ENCODE measurements at places on chromosomes 1 and 21.

DNA sequence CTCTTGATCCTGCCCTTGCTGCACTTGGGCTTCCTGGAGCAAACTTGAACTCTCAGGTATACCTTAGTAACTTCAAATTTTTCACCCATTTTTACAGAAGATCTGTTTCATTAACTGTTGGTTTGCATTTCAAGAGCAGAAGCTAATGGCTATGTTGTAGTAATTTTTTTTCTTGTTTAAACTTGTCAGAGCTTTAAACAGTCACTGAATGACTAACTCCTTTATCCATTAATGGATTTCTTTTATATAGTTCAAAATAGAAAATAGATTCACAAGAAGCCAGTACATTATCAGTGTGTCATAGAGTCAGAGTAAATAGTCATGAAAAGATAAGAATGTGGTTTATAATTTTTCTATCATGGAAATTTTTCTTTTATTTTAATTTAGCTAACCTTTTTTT is 13.6 kb downstream of the SRSF11 start:
- no peak for DNase-seq

DNA sequence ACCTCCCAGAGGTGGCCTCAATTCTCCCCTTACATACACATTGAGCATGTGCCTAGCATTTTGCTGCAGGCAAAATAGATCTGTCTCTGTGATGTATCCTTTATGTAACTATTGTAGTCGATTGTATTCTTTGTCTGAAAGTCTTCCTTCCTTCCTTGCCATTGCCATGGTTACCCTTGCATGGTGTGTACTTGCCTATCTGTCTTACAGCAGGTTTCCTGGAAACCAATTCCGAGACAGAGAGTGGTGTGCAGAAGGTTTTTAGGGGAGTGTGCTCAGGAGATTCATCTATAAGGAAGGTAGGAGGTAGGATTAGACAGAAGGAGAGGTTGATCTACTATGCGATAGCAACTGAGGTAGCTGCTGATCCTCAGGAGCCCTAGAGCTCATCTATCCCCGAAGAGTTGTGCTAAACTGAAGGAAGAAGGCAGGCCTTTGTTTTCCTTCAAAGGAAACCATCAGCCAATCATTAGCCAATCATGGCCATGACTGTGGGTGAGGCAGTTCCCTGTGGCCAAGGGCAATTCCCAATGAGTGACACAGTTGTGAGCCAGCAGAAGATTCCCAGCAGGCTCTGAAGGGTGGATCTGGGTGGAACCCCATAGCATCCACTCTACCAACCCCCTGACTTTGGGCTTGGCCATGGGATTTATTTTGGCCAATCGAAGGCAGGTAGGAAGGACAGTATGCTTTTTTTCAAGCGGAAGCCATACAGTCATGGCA is 15.0 kb downstream of the CITED4 start:
- no peak for DNase-seq

DNA sequence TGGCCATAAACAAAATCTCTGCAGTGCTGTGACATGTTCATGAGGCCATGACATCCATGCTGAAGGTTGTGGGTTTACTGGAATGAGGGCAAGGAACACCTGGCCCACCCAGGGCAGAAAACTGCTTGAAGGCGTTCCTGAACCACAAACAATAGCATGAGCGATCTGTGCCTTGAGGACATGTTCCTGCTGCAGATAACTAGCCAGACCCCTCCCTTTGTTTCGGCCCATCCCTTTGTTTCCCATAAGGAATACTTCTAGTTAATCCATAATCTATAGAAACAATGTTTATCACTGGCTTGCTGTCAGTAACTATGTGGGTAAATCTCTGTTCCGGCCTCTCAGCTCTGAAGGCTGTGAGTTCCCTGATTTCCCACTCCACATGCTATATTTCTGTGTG is 28.9 kb upstream of the ABCD3 start:
- DNase-seq = no peak

DNA sequence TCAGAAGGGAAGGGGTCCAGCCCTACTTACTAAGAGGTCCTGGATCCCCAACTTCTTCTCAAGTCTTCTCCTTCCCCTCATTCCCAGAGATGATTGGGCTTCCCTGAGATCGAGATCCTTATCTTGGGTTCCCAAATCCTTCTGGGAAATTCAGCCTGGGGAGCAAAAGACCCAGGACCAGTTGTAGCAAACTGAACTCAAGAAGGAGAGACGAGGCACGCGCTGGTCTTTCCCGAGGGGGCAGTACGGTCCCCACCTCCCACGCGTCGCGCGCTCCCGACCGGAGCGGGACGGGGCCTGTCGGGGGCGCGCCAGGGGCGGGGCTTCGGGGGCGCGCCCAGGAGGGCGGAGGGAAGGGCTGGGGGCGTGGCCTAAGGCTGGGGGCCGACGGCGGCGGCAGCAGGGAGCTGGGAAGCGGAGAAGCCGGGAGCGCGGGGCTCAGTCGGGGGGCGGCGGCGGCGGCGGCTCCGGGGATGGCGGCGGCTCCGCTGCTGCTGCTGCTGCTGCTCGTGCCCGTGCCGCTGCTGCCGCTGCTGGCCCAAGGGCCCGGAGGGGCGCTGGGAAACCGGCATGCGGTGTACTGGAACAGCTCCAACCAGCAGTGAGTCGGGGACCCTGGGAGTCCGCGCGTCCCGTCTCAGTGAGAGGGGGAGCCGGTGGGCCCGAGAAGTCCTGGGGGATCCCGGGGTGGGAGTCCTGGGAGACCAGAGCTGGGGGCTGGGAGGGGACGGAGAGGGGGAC is at the start of gene EFNA3:
Gene EFNA3, plus strand, starts transcription at position 369 of the 741 bp plus-strand sequence. Its CDS starts 105 bp downstream, at position 474.
- peak; percentile 49 for DNase-seq

GRCh38 chr1:32052887-32053286 is 19.9 kb upstream of the TMEM39B start:
- DNase-seq = no peak

GRCh38 chr1:177239792-177240191 is 69.0 kb downstream of the BRINP2 start:
- DNase-seq = no peak

- DNase-seq = no peak
These were observed 90.1 kb upstream of the IRF2BP2 start for GRCh38 chr1:234699795-234700665.

- no peak for DNase-seq
These were observed 65.8 kb downstream of the MEGF6 start for GRCh38 chr1:3545363-3546047.

GRCh38 chr1:113946112-113946511 is 17.0 kb downstream of the HIPK1 start:
- no peak for DNase-seq

DNA sequence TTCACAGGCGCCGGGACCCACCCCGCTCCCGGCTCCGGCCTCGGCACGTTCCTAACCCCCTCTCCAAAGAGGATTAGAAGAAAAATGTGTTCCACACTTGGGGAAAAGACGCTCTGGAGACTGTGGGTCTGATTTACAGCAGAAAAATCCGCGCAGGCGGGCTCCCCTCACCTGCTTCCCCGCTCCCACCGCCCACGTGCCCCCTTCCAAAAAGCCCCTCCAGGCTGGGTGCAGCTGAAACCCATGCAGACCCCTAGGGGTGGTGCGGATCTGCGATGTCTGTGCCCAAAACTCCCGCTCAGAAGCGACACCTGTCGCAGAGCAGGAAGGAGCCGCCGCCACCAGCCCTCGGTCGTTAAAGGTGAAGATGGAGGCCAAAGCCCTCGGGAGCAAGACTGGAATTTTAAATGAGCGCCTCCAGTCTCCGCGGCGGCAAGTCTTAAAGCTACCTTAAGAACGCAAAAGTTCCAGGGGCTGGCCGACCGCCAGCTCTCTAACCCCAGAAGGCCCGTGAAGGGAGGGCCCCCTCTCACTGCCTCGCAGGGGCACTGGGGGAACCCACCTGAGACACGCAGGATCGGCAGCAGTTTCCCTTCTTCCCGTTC is 688 bp upstream of the CHD5 start:
- no peak for DNase-seq

DNA sequence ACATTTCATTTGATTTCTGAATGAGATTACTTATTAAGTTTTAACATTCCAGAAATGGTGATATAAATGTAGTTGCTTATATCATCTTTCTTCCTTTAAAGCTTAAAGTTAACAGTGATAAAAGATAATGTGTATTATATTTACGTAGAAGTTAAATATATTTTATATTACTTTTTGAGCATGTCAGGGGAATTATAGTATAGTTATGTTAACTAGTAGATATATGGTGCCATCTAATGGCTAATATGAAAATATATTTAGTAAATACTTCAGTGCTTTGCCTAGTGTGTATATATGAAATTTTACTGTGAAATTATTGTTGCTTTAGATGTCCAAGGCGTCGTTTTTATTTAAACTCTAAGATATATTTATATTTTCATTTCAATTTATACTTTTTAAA is 51.5 kb downstream of the SYT14 start:
- no peak for DNase-seq

- DNase-seq = no peak
These were observed 39.3 kb downstream of the MTARC1 start for GRCh38 chr1:220825819-220826551.

DNA sequence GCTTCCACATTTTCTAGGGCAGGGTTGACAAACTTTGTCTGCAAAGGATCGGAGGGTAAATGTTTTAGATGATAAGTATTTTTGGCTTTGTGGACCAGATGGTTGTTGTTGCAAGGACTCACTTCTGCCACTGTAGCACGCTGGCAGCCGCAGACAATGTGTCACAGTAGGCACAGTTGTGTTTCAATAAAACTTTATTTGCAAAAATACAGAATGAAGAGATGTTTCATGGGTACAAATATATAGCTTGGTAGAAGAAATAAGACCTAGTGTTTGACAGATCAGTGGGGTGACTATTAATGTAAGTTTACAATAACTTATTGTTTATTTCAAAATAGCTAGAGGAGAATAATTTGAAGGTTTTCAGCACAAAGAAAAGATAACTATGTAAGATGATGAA is 127.8 kb downstream of the GRIK3 start:
- DNase-seq = no peak

GRCh38 chr1:227789084-227790033 is 26.1 kb upstream of the PRSS38 start:
- DNase-seq = no peak

DNA sequence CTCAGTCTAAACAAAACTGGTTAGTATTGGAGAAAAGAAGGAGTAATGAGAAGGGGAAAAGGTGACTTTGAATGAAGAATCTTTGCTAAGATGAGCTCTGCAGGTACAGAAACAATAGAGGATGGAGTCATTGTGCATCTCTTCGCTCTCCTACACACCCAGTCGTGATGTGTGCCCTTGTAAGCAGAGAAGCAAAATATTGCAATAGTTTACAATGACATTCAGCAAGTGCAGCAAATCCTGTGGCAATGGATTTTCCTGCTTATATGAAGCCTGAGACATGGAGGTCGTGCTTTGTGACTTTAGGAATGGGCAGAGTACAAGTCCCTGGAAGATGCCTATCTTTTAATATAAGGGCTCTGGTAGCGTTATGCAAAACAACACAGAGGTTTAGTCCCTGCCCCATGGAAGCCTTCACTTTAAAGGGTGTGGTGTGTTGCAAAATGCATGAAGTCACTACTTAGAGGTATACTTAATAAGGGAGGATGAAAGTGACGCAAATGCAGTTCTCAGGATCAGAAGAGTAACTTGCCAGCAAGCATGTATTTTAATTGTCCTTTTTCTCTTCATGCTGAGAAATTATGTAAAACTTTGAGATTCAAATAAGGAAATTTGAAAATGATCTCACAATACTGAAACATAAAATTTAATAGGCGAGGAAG is 88.0 kb upstream of the IVNS1ABP start:
- no peak for DNase-seq

DNA sequence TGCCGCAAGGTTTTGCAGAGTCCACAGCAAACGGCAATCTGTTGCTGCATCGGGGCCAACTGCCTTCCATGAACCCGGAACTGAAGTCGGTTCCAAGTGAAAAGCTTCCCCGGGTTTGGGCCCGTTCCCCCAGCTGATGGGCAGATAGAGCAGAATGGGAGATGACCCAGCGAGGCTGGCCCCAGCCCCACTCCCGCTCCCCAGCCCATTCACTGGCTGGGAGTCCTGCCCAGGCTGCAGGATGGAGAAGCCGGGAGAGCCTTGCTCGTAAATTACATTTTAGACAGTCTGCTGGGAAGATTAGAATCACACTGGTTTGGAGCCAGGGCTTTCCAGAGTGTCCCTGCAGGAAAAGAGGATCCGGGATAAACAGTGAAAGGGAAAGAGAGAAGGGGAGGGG is 31.6 kb upstream of the PAX7 start:
- DNase-seq = no peak

DNA sequence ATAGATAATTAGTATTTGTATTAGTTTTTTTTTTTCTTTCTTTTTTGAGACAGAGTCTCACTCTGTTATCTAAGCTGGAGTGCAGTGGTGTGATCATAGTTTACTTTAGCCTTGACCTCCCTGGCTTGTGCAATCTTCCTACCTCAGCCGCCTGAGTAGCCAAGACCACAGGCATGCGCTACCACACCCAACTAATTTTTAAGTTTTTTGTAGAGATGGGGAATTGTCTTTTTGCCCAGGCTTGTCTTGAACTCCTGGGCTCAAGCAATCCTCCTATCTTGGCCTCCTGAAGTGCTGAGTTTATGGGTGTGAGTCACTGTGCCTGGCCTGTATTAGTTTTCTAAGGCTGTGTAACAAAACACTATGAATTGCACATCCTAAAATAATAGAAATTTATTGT is 58.3 kb downstream of the MSH4 start:
- DNase-seq = no peak

DNA sequence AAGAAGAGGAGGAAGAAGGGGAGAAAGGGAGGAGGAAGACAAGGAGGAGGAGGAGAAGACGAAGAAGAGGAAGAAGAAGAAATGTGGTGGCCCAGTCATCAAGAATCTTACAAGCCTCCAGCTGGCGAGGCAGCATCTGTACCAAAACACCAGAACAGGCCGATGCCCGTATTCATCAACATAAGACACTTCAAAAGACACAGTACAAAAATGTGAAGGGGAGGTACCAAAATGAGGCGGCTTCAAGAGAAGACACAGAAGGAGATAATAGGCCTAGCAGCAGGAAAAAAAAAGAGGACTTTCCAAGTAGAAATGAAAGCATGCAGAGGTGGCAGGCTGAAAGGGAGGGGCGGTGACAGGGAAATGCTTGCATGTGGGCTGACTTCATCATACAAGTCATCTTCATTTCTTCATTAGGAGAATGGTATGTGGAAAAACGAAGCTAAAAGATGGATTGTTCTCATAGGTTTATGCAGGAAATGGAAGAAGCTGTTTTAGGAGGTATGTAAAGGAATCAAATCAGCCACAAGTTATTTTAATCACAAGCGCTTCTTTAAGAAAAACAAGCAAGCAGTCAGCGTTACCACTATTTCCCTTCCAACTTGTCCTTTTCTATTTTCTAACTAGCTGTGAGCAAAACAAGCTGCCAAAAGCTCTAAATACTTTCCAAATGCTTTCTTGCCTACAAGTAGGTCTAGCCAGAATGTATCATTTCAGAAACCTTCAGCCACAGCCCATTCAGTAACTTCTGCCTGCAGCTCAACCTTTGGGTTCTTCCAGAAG is 192.3 kb downstream of the SLC45A1 start:
- DNase-seq = no peak

DNA sequence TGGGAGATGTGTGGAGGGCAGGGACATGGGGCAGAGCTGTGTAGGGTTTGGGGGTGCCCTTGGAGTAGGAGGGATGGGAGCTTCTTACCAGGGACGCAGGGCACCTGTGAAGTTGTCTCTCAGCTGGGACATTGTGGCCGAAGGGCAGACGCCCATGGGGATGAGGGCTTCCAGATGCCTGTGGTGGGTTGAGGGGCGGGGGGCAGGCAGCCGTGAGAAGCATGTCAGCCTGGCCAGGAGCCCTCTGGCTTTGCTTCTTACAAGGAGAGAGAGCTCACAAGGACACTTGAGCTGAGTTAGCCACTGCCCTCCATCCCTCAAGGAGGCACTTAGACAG is 8.5 kb downstream of the A3GALT2 start:
- no peak for DNase-seq

GRCh38 chr1:85583611-85584263 is 3.2 kb downstream of the CCN1 start:
- DNase-seq = no peak

GRCh38 chr21:29299916-29300806 is 1.4 kb downstream of the BACH1 start:
- DNase-seq = no peak

Data from NCI-H1930 (cell line).